ENCODE measurements at places on chromosomes 3 and 15.

- peak; percentile 21 for DNase-seq
Measured at GRCh38 chr3:156448300-156448699, 106.6 kb downstream of the SSR3 start.

GRCh38 chr3:71484452-71484851 is 99.1 kb downstream of the FOXP1 start:
- no peak for DNase-seq

- DNase-seq, result no peak
Measured at GRCh38 chr3:59880717-59881116, 830.9 kb upstream of the CFAP20DC start.

DNA sequence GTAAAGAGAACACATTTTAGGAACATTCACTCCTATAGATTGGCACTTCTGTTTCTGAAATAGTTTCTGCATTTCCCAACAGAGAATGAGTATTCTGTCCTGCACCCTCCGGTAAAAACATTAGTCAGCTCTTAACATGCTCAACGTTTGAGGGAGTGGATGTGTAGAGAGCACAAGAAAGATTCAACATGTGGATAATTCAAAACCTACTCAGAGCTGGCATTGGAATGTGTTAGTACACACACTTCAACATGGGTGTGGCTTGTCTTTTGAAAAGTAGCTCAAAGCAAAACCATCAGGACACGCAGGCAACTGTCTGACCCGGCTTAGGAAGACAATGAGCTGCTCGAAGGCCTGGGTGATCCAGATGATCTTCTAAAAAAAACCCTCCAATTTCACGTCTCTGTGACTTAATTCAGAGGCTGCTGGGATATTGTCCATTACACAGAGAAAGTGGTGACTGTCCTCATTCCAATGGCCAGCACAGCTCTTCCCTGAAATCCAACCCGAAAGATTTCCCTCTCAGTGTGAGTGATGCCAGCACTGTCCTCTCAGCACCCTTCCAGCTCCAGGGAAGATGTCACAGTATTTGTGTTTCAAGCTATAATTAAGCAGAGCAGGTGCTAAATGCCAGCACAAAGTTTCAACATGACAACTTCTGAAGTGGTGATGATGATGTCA is 18.1 kb downstream of the FBN1 start:
- no peak for DNase-seq

DNA sequence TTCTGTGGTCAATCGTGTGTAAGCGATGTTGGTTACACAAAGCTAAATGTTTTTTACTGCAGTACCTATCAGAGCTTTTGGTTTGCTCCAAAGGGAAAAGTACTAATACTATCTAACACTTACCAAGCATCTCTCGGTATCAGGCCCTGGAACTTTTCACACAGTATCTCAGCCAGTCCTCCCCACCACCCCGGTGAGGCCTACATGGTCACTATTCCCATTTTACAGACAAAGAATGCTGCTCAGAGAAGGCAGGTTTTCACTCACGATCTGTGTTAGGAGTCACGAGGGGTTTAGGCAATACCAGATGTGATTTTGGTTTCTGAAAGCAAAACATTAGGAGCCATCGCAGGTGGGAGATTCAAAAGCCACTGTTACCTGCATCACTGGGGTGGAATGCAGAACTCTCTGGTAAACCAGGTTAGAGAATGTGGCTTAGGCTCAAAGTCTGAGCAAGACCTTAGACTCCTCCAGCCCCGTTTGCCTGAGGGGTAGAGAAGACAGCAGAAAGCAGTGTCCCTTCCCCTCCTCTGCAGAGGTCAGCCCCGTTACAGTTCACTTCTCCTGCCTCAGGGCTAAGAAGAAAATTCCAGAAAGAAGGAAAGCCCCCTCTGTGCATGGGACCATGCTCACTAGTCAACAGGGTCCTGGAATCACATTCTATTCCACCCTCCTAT is 57.2 kb downstream of the XXYLT1 start:
- no peak for DNase-seq

GRCh38 chr3:157856078-157856939 is 249.9 kb downstream of the SHOX2 start:
- no peak for DNase-seq

GRCh38 chr3:185823078-185824044 is 1.5 kb downstream of the IGF2BP2 start:
- DNase-seq, result peak; percentile 79

DNA sequence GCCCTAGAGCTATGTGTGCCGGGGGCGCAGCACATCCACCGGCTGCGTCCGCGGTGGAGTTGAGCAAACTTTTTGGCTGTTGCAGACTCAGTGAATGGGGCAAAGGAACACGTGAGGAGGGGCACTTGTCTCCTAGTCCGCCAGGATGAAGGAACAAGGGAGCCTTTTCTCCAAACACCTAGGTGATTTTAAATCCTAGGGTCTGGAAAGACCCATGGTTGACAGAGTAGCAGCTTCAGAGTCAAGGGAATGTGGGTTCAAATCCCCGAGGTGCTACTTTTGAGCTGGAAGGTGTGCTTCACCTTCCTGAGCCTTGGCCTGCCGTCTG is 648 bp downstream of the ACAN start:
- no peak for DNase-seq

- no peak for DNase-seq
Measured at GRCh38 chr3:48038971-48039481, 22.8 kb upstream of the MAP4 start.

DNA sequence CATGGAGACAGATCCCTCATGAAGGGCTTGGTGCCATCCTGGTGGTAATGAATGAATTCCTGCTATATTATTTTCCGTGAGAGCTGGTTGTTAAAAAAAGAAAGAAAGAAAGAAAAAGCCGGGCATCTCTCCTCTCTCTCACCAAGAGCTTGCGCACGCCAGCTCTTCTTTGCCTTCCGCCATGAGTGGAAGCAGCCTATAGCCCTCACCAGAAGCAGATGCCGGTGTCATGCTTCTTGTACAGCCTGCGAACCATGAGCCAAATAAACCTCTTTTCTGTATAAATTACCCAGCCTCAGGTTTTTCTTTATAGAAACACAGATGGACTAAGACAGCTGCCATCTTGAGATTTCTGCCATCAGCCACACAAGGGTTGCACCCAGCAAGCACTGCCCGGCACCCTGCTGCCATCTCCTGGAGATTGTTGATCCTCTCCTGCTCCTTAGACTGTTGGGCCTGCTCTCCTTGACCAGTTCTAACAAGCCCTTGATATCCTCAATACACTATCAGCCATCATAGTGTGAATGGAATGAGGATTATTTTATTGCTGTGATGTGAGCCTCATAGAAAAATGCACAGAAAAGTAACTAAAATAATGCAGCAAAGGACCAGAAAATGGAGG is 3.5 kb upstream of the AHSG start:
- no peak for DNase-seq

DNA sequence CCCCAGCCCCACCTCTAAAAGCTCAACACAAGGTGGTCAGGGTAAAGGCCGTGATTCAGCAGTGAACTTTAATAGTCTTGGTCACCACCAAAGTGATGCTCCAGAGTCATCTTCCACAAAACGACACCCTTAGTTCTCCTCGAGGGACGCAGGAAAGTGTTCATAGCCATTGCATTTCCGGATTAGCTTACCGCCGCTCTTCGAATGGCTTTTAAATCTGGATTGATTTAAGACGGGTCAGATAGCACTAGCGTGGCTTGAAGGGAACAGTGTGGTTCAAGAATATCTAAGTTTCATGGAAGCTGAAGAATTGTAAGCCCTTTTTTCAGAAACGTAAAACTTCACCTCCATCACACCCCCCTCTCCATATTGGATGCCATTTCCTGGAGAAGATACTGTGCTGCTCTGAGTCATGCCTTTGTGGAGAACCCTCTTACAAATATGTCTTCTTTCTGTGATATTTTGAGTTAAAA is 829 bp downstream of the RNF7 start:
- DNase-seq, result peak; percentile 53

- DNase-seq, result no peak
Measured at GRCh38 chr3:159779883-159780282, 208.8 kb upstream of the IL12A start.

DNA sequence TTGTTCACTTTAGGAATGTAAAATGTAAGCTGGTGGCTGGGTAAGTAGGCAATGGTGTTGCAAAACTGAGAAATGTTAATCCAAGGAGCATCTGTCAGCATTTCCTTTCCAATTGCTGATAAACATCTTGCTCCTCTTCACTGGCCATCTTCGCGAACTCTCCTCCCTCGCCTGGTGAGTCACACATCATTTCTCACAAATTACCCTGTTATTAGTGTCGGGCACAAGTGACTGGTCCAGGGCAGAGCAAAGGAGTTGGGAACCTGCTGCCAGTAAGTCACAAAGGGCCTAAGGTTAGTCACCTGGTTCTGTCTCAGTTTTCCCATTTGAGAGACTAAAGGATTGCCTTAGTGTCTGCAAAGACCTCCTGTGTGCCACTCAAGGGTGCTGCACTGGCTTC is 13.0 kb downstream of the CERS3 start:
- DNase-seq, result peak; percentile 26

DNA sequence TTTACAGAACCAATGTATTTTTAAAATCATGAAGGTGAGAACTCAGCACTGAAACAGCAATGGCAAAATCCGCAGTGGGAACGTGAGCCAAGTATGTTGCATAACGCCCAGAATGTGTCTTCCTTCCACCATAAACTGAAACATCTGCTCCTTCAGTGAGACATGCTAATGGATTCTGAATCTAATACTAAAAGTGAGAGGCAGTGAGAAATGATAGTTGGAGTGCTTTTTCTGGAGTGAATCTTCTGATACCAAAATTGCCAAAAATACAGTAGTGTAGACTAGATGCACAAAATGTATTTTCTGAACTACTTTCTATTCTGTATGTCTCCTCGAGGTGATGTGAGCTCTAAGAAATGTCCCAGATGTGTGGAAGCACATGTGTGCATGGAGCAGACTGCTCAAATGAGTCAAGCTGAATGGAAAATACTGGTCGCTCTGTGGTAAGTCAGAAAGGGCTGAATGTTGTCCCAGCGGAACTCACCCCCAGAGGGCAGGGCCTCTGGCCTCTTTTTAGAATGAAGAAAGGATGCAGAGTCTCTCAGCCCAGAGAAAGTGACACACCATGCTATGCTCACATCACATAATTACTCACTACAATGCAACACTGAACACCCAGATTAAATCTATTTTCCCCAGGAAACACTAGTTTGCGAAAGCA is 73.0 kb downstream of the ATP10A start:
- peak; percentile 38 for DNase-seq

GRCh38 chr3:42289026-42289425 is 23.0 kb upstream of the CCK start:
- no peak for DNase-seq

GRCh38 chr3:129521611-129522010 is 6.8 kb upstream of the RHO start:
- no peak for DNase-seq

DNA sequence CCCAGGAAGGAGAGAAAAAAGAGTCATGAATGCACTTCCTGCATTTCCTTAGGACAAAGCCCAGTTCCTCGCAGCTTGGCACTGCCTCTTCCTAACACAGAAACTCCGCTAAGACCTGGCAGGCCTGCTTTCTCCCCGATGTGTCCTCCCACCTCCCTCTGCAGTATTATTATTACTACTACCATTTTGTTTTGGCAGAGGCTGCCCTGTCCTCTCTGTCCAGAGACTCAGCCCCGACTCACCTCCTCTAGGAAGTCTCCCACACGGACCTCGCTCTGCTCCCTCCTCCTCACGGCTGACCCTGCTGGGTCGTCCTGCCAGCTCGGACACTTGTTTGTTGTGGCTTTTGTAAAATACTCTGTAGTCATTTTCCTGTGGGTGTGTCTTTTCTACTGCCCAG is 107.2 kb upstream of the HACD2 start:
- no peak for DNase-seq

GRCh38 chr15:45743426-45744235 is 108.8 kb downstream of the SQOR start:
- DNase-seq, result no peak

DNA sequence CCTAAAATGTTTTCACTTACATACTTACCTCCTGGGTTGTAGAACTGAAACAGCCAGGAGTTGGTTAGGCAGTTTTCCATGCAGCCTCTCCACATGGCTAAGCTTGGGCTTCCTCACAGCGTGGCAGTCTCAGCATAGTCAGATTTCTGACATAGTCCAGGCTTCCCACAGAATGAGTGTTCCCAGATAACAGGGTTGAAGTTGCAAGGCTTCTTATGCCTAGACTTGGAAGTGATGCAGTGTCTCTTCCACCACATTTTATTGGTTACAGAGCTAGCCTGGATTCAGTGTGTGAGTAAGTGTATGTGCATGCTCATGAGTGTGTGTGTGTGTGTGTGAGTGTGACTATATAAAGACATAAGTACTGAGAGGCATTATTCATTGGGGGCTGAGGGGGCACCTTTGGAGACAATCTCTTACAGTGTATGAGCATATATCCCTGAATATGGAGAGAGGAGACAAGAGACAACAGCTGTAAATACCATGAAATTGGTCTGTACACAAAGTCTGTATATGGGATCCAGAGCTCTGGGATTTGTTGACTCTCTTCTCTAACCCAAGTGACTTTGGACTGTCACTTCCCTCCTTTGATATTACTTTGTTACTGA is 78.1 kb downstream of the ZNF621 start:
- no peak for DNase-seq

GRCh38 chr15:79526376-79526775 is 94.2 kb downstream of the MINAR1 start:
- DNase-seq, result no peak

GRCh38 chr15:72382146-72382545 is 6.3 kb upstream of the HEXA start:
- DNase-seq, result no peak

DNA sequence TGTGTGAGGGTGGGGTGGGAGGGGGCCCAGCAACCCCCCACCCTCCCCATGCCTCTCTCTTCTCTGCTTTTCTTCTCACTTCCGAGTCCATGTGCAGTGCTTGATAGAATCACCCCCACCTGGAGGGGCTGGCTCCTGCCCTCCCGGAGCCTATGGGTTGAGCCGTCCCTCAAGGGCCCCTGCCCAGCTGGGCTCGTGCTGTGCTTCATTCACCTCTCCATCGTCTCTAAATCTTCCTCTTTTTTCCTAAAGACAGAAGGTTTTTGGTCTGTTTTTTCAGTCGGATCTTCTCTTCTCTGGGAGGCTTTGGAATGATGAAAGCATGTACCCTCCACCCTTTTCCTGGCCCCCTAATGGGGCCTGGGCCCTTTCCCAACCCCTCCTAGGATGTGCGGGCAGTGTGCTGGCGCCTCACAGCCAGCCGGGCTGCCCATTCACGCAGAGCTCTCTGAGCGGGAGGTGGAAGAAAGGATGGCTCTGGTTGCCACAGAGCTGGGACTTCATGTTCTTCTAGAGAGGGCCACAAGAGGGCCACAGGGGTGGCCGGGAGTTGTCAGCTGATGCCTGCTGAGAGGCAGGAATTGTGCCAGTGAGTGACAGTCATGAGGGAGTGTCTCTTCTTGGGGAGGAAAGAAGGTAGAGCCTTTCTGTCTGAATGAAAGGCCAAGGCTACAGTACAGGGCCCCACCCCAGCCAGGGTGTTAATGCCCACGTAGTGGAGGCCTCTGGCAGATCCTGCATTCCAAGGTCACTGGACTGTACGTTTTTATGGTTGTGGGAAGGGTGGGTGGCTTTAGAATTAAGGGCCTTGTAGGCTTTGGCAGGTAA is 8.1 kb downstream of the FAM131A start:
- DNase-seq, result peak; percentile 89

DNA sequence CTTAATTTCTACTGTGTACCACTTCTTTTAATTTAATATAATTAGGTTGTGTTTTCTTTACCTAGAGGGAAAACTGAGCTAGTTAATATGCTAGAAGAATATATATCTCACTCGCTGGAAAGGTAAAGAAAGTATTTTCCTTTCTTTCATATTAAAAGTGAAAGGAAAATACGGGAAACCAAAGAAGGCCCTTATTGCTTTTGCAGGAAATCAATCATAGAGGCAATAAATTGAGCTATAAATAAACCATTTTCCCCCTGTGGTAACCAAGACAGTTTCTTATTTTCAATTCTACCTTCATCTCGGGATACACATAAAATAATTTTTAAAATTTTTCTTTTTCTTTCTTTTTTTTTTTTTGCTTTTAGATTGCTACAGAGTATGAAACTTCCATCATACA is 101.6 kb downstream of the CBLB start:
- DNase-seq, result no peak
